ENCODE measurements at places on chromosomes 2 and 18.

- DNase-seq = peak; percentile 57
These were observed 182.8 kb downstream of the PIK3C3 start for GRCh38 chr18:42137693-42138375.

DNA sequence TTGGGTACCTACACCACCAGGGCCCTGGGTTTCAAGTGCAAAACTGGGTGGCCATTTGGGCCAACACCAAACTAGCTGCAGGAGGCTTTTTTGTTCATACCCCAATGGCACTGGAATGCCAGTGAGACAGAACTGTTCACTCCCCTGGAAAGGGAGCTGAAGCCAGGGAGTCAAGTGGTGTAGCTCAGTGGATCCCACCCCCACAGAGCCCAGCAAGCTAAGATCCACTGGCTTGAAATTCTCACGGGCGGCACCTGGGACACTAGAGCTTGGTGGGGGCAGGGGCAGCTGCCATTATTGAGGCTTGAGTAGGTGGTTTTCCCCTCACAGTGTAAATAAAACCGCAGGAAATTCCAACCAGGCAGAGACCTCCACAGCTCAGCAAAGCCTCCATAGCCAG is 46.0 kb upstream of the FAM110C start:
- no peak for DNase-seq

DNA sequence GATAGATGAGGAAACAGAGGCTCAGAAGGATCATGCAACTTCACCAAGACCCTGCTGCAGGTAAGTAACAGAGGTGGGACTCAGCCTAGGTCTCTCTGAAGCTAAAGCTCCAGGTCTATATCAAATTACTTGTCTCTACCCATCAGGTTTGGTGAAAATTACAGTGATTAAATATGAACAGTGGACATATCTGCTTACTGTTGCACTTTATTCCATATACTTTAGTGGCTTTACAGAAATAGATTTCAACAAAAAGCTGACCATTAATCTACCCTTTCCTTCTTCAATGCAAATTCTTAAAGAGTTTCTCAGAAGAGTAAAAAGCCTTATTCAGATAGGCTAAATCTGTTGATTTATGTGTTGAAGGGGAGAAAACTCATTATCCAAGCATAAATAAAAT is 42.8 kb upstream of the STK17B start:
- DNase-seq = no peak

DNA sequence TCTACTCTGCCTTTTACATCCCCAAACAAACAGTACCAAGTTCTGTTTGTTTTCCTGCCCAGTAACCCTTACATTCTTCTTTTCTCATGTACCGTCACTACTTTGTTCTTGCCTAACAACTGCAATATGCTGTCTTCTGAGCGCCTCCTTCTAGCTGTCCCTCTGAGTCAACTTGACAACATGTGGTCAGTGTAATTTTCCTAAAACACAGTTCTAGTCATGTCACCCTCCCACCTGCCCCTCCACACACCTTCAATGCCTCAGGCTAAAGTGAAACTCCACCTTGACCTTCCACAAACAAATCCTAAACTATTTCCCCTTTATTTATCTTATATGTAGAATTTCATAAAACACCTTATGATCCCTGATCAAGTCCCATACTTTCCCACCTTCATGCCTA is 124.6 kb upstream of the CD302 start:
- DNase-seq = no peak

DNA sequence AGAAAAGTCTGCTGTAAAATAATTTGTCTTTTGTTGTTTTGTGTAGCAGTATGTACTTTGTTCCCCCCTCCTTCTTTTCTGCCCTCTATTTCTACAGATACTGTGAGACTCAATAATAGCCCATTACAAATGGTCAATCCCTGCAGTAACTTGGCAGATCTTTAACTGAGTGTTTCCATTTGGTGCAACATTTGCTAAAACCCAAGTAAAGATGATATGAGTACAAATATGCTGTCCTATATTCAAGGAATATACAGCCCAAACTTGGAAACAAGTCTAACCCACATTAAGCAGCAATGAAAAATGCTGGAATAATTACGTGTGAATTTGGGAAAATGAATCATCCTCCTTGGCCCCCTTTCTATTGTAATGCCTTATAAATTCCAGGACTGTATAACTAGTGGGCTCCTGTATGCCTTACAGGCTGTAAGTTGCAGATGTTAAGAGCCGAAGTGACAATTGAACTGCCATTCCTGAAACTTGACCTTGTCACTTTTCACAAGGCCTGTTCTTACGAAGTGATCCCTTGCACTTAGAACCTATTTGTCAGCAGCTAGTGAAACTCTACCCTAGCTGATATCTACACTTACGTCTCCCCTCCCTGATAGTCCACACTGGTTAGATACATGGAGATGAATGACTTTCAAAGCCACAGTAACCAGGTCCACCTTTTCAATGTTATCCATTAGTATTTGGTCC is 104.9 kb downstream of the IRS1 start:
- no peak for DNase-seq

DNA sequence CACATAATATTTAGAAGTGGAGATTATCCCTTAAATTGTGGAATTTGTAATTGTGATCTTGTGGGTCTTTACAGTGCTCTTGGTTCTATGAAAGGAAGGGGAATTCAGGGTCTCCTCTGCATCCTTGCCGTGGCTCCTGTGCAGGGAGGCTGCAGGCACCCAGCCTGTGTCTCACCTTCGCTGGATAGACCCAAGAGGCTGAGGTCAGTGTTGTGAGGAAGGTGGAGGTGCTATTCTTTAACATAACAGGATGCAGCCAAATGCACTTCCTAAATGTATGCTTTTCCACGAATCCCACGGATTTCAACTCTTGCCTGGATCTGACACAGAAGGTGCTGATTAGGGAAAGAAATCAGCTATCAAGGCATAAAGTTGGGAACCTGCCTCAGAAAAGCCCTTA is 69.5 kb downstream of the TMEM18 start:
- DNase-seq = no peak

- DNase-seq = no peak
These were observed 43.5 kb upstream of the NXPH2 start for GRCh38 chr2:138823666-138824065.

All from cerebellar nuclear complex (tissue), 1 donor.